ENCODE measurements at places on chromosomes 12 and 14.

DNA sequence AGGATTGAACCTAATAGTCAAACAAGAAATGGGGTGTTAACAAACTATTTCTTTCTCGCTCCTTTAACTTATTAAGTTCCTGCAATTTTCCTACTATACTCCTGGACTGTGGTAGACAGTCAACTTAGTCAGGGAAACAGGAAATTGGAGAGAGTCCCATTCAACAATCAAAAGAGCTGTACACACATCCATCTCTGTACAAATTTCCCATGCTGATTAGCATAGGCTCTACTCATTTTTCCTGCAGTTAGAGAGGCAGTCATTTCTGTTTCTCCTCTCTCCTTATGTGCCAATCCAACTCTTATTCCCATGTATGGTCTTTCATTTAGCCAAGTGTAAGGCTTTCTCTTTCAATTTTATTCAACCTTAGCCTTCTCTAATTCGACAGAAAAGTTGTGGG lies 1168.5 kb upstream of the FLRT2 start:
- DNase-seq: no peak

DNA sequence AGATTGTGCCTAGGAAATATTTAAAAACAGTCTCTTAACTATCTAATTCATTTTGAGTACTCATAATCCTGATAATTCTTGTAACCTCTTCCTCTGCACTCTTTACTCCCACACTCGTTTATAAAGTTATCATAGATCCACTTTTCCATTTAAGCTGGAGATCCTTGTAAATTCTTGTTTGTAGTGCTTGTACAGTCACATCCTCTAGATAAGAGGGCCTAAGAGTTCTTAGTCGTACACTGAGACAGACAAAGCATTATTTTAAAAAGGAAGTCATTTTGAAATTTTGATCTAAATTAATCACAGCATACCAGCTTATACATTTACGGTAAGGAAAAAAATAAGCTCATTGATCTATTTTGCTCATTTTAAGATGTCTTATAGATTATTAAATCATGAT lies 42.5 kb downstream of the LMO3 start:
- DNase-seq: no peak

- no peak for DNase-seq
These were observed 1.5 kb downstream of the SERPINA6 start for GRCh38 chr14:94321421-94322271.

GRCh38 chr12:107967170-107967569 lies 161.9 kb upstream of the WSCD2 start:
- no peak for DNase-seq

DNA sequence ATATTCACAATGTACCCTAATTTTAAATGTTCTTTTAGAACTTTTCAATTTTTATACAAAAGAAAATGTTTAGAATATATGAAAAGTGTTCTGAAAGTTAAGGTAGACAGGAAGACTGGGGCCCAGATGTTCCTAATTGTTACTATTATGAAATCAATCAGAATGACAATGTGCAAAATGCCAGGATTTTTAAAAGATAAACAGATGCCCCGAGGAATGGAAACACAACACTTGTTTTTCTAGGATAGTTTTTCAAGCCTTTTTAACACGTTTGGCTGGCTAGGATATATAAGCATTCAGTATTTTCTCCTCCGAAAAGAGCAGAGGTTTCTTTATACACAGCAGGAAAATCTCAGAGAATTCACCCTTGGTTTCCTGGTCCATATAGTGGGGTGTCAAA lies 106.8 kb downstream of the ESR2 start:
- DNase-seq: no peak

DNA sequence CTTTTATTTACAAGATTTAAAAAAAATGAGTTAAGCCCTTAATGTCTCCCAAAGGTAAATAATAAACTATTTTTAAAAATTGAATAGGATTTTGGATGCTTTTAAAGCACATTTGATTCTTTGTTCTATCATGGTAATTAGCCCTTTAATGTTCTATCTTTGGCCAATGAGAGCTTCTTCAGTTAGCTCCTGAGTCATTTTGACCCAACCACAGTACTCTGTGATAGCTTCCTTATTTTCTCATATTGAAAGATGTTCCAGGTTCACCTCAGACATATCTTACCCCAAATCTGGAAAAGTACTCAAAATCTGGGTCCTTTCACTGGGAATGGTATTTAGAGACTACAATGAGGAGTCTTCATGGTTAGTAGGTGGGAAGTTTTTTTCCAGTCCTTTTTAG lies 98.0 kb downstream of the MYRFL start:
- no peak for DNase-seq

DNA sequence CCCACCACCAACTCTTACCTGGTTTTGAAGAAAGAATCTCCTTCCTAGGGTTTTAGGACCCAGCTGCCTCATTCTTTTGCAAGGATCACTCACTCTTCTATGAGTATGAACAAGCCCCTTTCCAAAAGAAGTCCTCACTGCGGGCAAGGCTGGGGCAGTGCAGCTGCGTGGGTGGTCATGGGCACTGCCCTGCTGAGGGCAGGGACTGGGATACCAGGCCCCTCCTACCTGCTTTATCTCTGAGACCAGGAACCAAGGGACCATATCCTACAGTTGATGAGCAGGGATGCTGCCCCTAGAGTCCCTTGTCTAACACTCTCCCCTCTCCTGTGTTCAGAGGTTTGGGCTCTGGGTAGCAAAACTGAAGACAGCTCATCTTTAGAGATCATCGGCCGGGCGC lies 20.5 kb downstream of the HPD start:
- DNase-seq: no peak

DNA sequence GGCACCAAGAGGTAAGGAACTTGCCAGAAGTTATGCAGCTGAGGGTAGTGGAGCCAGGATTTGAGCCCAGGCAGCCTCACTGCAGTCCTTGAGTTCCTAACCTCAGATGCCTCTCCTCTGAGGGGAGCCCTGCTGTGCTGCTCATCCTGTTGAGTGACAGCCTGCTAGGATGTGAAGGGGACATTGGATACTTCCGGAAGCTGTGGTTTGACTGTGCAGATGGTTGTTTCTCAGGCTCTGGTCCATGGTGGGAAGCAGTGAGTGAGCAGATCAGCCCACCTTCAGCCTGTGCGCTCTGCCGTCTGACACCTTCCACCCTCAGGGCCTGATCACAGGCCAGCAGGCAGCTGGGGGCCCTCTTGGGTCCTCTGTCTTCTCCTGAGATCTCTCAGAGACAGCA lies 253.2 kb downstream of the CACNA1C start:
- DNase-seq: no peak

GRCh38 chr12:49092086-49092815 lies 2.4 kb downstream of the DHH start:
- no peak for DNase-seq

DNA sequence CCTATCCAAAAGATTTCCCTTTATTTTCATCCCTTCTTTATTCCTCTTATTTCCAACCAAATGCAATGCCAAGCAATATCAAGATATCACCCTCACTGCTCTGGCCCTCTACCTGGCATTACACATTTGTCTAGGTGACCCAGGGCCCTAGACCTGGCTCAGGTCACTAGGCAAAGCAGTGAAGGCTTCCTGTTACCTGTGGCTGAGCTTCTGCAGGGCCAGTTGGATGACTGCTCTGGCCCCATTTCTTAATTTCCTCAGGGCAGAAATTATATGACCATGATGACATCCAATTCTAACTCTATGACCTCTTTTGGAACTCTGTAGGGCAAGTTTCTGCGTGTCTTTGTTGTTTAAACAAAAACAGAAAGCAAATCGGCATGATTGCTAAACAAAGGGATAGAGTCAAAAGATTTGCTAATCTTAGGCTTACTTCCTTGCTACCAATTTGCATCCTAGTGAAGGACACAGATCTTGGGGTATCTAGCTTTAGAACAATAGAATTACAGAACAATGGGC lies 7.4 kb upstream of the CCDC198 start:
- no peak for DNase-seq

DNA sequence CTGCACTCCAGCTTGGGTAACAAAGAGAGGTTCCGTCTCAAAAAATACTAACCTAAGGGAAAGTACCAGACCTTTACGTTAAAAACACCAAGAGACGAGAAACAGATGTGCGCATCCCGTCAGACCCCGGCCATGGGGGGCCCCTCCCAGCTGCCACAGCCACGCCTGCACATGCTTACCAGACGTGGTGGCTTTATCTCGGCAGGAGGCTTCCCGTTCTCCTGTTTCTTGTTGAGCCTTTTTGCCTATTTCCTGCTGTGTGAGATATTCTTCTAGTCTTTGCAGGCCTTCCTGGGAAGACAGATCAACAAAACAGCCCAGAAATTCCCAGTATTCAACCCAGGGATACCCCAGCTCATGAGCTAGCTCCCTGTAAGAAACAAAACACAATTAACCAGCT lies 23.6 kb downstream of the PGAM5 start:
- DNase-seq: no peak

GRCh38 chr12:93125126-93125525 lies 196.0 kb upstream of the EEA1 start:
- DNase-seq: no peak

- no peak for DNase-seq
These were observed 734.8 kb downstream of the DIO2 start for GRCh38 chr14:79476552-79476951.

DNA sequence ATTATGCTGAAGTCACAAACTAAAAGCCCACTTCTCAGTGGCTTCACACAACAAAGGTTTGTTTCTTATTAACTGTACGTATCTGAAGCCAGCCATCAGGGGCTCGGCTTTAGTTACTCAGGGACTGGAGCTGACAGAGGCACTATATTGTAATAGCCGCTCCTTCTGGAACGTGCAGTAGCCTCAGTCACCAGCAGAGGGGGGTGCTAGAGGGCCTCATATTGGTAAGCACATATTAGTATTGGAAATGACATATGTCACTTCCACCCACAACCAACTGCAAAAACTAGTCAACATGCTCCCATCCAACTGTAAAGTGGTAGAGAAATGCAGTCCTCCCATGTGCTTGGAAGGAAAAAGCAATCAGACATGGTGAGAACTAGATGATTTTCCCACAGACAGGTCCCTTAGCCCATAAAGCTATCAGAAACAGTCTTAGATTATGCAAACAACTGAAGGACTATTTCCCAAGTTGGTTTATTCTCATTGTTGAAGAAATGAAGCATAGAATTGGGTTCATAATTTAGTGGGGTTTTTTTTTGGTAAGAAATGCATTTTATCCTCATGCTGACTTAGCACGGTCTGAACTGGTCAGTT lies 183.6 kb upstream of the G2E3 start:
- peak; percentile 20 for DNase-seq

DNA sequence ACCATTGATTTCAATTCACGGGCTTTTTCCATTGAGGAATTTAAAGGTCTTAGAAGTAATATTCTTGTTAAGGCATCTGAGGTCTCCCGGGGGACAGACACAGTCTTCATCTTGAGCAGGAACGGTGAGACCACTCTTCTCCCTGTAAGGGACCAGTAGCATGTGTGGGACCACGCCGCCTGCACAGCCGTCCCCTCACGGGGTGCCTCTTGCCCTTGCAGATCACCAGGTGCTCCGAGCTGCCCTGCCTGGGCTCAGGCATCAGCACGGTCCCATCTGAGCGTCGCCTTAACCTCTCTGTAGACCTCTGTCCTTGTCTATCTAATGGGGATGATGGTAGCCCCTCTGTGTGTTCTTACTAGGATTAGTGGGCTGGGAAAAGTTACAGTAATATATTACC lies 74.1 kb downstream of the PPP2R5C start:
- no peak for DNase-seq

GRCh38 chr14:53786045-53786444 lies 170.6 kb downstream of the BMP4 start:
- no peak for DNase-seq

GRCh38 chr12:80679346-80680131 lies 27.9 kb upstream of the MYF6 start:
- no peak for DNase-seq

GRCh38 chr12:11427341-11427740 lies 32.0 kb upstream of the PRB2 start:
- no peak for DNase-seq

DNA sequence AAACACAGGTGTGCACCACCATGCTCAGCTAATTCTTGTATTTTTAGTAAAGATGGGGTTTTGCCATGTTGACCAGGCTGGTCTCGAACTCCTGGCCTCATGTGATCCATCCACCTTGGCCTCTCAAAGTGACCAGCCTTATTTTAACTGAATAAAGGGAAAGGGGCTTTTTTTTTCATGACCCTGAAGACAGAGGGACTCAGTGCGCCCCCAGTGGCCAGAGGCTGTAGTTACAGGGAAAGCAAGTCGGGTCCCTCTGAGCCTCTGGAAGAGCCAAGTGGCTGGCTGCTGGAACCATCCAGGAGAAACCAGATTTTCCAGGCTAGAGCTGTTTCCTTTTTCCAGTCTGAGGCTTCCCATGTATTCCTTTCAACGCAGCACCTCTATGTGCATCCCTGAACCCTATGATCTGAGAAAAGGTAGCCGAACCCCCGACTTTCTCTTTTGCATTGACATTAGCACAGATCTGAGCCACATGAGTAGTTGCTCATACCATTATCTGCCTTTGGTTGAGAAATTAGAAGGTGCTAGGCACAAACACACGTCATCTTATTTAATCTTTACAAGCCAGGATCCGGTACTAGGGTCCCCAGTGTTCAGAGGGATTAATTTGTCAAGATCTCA lies 342.7 kb downstream of the CACNA1C start:
- DNase-seq: no peak

DNA sequence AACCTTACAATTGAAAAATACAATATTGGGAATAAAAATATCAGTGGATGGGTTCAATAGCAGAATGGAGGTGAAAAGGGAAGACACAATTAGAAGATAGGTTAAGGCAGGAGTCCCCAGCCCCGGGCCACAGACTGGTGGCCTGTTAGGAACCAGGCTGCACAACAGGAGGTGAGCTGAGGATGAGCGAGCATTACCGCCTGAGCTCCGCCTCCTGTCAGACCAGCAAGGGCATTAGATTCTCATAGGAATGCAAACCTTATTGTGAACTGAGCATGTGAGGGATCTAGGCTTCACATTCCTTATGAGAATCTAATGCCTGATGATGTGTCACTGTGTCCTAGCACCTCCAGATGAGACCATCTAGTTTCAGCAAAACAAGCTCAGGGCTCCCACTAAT lies 27.3 kb upstream of the ST8SIA1 start:
- DNase-seq: no peak

DNA sequence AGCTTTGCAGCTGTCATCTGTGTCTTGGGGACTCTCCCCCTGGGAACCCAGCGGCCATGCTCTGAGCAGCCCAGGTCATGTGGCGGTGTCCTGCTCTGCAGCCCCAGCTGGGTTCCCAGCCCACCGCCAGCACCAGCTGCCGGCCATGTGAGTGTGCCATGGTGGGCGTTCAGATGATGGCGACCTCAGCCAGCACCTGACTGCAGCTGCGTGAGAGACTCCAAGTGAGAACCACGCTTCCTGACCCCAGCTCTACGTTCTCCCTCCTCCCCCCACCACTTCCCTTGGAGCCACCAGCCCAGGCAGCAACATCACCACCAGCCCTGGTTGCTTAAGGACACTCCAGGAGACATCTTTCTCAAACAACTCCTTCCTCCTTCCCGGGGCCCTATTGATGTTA lies 68.8 kb downstream of the SLC24A4 start:
- DNase-seq: no peak

- no peak for DNase-seq
These were observed 10.1 kb downstream of the MLF2 start for GRCh38 chr12:6742834-6743233.
